ENCODE measurements at places on chromosomes 4 and X.
A peak's percentile ranks its signal among the peaks of the same experiment; 100 is the strongest.

GRCh38 chr4:26877406-26877805 lies 16.8 kb downstream of the STIM2 start:
- DNase-seq = no peak

- no peak for DNase-seq
These were observed 837 bp downstream of the NAT8L start for GRCh38 chr4:2059726-2060602.

GRCh38 chr4:166501941-166502382 lies 628.9 kb downstream of the TLL1 start:
- DNase-seq = peak; percentile 84

GRCh38 chr4:23922541-23923111 lies 32.8 kb upstream of the PPARGC1A start:
- DNase-seq = no peak

GRCh38 chrX:24480400-24480865 lies 15.3 kb downstream of the PDK3 start:
- no peak for DNase-seq

GRCh38 chrX:141341743-141342142 lies 99.4 kb upstream of the SPANXC start:
- no peak for DNase-seq

DNA sequence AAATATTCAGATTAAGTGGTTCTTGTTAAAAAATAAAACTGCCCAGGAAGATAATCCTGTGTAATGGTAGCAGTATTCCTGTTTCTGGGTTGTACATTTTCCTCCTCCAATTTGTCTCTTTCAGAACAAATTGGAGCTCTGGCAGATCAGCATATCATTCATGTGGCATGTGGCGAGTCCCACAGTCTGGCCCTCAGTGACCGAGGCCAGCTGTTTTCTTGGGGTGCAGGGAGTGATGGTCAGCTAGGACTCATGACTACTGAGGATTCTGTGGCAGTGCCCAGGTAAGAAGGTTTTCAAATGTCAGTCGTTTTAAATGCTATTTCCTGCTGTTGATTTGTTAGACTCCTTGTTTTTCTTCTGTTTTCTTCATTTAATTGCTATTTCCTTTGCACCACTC lies 47.9 kb downstream of the NAP1L5 start:
- no peak for DNase-seq

- no peak for DNase-seq
These were observed 53.9 kb downstream of the FGFBP1 start for GRCh38 chr4:15884666-15885065.

DNA sequence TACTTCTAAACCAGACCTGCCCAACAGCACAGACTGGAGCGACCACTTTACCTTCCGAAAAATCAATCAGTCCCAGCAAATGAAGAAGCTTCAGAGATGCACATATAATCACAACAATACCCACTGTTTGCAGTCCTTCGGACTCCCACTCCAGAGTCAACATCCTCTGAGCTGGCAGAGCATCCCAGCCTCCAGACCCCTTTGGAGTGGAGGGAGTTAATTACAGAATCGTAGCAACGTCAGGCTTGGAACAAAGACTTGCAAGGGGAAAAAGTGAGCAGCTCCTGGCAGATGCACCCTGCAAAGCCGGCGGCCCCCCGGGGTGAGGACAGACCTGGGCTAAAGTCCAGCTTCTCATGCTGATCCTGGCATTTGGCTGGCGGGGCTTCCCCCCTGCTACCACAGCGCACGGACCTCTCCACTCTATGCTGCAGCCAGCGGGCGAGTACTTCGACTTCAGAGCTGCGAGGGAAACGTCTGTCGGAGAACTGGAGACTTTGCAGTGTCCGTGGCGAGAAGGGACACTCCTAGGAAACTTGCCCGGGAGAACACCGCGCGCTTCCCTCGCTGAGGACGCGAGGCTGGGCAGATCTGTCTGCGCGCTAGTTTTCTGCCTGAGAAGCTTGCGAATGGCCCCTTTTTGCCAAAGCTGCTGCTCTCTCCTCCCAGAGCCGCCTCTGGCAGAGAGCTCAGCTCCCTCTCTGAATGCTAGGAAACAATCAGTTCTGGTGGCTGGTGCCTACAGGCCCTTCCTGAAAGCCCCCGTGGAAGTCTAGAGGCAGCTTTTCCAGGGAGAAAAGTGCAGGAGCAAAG lies 283.7 kb downstream of the PACRGL start:
- peak; percentile 38 for DNase-seq

GRCh38 chr4:172683021-172683420 lies 485.6 kb upstream of the GALNT7 start:
- no peak for DNase-seq

DNA sequence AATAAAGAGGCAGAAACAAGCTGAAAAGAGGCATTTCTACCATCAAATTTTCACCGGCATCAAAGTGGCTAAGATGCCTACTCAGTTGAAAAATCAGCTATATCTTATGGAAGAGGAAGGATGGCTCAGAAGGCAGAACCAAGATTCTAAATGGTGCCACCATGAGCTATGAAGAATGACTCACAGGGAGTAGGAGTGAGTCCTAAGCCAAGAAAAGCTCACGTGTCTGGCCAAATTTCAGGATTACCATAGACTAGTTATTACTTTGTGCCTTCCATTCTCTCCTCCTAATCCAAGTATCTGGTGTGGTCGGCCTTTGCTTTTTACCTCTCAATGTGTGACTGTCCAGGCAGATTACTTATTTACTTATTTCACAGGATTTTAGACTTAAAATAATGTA lies 54.8 kb downstream of the BMP3 start:
- no peak for DNase-seq

- no peak for DNase-seq
These were observed 50.0 kb downstream of the CYTL1 start for GRCh38 chr4:4969298-4969697.

DNA sequence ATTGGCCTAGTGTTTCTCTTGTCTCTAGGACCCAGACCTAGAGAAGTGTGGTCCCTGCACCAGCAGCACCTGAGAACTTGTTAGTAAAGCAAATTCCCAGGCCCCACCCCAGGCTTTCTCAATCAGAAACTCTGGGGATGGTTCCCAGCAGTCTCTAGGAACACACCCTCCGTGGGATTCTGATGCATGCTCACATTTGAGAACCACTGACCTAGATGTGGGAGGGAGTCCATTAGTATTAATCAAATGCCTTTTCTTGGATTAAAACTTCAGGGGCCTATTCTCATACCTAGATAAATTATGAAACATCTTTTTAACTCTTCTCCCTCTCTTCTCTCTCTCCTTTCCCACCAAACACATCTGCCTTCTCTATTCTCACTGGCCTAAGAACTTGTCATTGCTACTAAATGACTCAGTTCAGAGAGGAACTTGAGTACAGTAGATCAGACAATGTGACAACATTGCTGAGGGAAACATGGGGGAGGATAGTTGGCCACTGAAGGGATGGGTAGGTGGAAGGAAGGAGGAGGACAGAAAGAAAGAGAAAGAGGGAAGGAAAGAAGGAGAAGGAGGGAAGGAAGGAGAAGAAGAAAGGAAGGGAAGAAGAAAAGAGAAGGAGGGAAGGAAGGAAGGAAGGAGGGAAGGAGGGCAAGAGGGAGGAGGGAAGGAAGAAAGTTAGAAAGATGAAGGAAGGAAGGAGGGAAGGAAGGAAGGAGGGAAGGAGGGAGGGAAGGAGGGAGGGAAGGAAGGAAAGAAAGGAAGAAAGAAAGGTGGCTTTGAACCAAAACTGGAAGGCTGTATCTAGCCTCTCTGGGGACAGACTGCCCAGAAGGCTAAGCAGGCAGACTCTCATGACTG lies 132.7 kb upstream of the MAP3K15 start:
- DNase-seq = no peak

- DNase-seq = no peak
These were observed 13.0 kb upstream of the PLAC1 start for GRCh38 chrX:134671294-134671693.

DNA sequence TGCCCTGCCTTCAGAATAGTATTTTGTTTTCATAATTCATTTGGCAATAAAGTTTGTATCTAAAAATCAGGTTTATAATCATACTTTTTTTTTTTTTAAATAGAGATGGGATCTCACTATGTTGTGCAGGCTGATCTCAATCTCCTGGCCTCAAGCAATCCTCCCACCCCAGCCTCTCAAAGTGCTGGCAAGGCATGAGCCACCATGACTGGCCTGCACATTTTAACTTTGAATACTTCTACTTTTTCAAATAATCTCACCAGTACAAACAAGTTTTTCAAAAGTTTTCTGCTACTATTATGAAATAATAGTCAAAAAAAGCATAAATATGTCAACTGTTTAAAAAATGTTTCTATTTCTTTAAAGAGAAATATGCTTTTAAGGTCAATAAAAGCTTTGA lies 69.6 kb upstream of the GPR34 start:
- no peak for DNase-seq

DNA sequence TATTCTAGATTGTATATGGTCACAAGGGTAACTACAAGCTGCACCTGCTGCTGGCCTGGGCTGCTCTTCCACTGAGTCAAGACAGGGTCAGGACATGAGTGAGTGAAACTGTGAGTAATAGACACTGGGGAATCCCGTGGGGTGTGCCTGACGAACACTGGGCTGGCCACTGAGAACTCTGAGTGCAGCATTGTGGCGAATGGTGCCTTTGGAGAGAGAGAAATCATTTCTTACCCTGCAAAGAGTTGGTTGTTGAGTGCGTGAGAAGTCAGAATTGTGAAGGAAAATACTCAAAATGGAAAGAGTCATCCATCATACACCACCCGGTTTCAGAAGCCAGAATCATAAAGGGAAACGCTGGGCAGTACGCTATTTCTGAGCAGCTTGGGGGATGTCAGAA lies 43.1 kb upstream of the LSM6 start:
- no peak for DNase-seq

GRCh38 chr4:80578001-80578400 lies 242.5 kb downstream of the CFAP299 start:
- no peak for DNase-seq

GRCh38 chr4:174230680-174231079 lies 52.8 kb downstream of the FBXO8 start:
- DNase-seq = no peak

DNA sequence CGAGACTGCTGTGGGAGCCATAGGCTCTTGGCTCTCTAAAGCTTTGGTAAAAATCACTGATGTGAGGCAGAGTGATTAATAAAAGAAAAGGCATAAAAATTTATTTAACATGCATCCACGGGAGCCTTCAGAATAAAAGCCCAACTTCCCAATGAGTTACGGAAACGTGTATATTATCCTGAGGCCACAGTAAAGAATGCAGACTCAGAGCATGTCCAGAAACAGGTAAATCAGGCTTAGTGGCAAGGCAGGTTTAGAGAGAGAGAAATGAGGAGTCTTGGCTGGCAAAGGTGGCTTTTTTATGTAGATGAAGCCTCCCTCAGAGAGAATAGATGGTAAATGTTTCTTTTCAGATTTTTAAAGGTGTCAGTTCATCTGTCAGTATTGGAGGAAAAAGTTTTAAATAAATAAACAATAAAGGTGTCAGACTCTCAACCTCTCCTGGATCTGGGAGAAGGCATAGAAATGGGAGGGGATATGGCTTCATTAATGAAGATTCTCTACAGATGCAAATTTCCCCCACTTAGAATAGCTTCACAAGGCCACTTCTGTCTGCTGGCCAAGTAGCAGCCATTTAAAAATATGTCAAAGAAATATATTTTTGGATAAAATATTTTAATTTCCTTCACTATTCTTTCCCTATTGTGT lies 24.0 kb downstream of the C4orf51 start:
- DNase-seq = no peak

- no peak for DNase-seq
These were observed 497.1 kb downstream of the SMARCA1 start for GRCh38 chrX:129026202-129026601.

DNA sequence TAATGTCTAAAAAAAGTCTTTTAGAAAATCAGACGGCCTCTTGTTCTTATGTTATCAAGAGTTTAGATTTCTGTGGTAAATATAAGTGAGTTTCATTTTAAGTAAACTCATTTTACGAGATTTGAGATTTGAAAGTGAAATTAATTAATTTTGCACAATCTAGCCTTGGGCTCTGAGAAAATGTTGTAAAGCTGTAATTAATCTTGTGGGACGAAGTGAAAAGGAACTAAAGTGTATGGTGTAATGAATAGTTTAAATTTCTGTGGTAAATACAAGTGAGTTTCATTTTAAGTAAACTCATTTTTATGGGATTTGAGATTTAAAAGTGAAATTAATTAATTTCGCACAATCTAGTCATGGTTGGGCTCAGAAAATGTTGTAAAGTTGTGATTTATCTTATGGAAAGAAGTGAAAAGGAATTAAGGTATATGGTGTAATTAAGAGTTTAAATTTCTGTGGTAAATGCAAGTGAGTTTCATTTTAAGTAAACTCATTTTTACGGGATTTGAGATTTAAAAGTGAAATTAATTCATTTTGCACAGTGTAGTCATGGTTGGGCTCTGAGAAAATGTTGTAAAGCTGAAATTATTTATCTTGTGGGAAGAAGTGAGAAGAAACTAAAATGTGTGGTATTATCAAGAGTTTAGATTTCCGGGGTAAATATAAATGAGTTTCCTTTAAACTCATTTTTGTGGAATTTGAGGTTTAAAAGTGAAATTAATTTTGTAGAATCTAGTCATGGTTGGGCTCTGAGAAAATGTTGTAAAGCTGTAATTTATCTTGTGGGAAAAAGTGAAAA lies 1.6 kb downstream of the SCML1 start:
- no peak for DNase-seq

- DNase-seq = no peak
These were observed 6.9 kb downstream of the SH3TC1 start for GRCh38 chr4:8205749-8206611.

DNA sequence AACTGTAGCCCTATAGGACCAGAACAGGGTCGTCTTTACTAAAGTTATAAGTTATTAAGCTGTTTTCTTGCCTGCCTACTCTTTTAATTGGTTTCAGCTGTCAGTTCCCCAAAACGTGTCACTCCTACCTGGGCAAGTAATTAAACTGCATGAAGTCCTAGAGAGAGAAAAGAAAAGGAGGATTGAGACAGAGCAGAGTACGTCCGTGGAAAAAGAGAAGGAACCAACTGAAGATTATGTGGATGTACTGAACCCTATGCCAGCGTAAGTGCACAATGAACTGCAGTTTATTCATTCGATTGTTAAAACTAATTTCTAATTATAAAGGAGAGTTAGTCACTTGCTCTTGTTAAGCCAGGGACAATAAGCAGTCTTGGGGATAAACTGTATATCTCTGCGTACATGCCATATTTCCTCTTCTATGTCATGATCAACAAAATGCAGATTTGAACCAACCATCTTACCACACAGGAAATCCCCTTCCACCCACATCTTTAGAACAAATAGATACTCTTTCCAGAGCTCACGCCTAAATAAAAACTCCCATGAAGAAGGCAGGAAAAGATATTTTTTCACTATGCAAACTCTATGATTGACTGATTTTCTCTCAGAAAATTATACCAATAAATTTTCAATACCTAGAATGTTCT lies 22.8 kb downstream of the STAP1 start:
- DNase-seq = no peak

- no peak for DNase-seq
These were observed 83.4 kb downstream of the MSN start for GRCh38 chrX:65750674-65751469.

DNA sequence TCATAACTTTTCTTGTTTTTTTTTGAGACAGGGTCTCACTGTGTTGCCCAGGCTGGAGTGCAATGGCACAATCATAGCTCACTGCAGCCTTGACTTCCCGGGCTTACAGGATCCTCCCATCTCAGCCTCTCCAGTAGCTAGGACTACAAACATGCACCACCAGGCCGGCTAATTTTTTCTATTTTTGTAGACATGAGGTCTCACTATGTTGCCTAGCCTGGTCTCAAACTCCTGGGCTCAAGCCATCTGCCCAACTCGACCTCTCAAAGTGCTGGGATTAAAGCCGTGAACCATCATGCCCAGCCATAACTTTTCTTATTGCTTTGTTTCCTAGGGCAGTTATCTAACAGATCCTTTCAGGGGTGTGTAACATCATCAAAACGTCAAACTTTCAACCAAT lies 11.8 kb downstream of the SEC24D start:
- DNase-seq = no peak

GRCh38 chrX:6558979-6559378 lies 24.1 kb upstream of the VCX3A start:
- no peak for DNase-seq

Data from H9 (cell line).